AG04449 (cell line): ENCODE measurements at places on chromosomes 3 and 15.

GRCh38 chr3:16174389-16174788, at the start of gene GALNT15:
GALNT15 (plus strand) TSS chr3:16174680; CDS start chr3:16175152, 472 bp downstream.
- DNase-seq = peak; percentile 93

DNA sequence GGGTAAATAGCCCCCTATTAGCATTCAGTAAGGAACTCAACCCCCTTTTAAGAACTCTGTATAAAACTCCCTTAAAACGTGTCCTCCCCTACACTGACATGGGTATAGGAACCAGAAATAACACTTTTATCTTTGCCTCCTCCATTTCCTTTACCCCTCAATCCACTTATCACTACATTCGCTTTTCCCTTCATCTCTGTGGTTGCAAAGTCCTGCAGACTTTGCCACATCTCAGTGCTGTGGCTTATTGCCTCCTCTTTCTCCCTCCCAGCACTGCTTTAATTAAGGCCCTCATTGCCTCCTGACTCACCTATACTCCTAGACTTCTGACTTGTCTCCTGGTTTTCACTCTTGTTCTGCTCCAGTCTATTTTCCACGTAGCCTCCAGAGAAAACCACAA, 94.3 kb upstream of the GADL1 start:
- DNase-seq = no peak

DNA sequence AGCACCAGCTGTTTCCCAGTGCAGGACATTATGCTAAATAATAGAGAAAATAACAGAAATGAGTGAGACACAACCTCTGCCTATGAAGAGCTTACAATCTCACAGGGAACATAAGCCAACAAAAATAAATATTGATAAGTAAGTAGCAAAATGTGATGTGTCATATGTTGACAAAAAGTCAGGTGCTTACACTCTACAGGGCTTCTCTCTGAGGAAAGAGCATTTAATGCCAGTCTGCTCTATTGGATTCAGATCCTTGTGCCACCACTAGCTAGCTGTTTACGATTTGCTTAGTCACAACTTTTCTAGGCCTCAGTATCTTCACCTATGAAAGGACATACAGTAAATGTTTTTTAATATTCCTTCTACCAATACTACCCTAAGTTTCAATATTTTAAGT, 500.9 kb upstream of the NAALADL2 start:
- DNase-seq = no peak

DNA sequence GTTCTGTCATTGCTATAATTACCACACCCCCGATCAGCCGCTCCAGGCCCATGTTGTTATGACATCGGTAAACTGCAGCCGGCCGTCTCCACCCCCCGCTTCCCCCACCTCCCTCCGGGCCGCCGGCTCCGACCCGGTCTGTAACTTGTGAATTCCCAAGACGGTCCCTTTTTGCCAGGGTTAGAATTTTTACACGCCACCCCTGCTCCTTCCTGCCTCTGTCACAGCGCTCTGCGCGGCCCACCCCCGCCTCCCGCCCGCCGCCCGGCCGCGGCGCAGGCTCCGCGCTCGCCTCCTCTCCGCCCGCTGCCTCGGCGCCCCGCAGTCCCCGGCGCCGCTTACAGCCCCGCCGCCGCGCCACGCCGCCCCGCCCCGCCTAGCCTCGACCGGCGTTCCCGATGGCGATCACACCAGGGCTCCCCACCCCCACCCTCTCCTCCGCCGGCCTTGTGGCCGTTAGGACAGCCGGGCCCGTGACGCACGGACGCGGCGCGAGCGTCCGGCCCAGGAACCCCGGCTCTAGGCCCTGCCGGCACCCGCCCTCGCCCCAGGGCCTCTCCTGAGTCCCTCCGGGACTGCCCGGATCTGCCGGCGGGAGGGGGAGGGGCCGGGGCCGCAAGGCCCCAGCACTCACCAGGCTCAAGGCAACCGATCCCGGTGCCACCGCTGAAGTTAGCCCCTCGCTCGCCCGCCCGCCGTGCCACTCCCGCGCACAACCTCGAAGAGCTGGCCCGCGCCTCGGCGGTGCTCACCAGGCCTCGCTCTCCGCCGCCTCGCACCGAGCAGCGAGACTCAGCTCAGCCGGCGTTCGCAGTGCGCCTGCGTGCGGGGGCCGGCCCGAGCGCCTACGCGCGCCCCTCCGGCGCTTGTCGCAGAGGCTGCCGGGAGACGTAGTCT, at the start of gene KPNA1:
TSS of gene KPNA1 (minus strand) at position 817 of the 897 bp plus-strand sequence. CDS start 18,374 bp downstream, outside the sequence.
- no peak for DNase-seq

GRCh38 chr3:70264122-70264780, 48.2 kb downstream of the MDFIC2 start:
- DNase-seq = no peak

GRCh38 chr3:172675441-172676193, 35.2 kb downstream of the NCEH1 start:
- no peak for DNase-seq

DNA sequence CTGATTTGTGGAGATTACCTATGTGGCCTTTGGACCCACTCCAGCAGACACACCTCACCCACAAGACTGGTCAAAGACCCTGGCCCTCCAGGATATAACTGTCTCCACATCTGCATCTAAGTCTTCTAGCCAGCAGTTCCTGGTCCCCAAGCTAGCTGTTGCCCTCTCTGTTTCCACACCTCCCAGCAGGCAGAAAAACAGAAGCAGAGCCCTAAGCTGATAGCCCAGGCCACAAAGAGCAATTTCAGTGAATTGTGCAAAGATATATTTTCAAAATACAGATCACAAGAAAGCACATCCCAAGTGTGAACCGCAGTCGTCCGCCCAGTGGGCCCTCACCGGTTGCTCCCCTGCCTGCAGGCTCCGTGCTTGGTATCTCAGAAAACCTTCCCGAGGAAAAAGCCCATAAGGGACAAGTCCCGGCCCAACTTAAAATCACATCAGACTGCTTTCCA, 2.6 kb downstream of the TNIK start:
- no peak for DNase-seq

DNA sequence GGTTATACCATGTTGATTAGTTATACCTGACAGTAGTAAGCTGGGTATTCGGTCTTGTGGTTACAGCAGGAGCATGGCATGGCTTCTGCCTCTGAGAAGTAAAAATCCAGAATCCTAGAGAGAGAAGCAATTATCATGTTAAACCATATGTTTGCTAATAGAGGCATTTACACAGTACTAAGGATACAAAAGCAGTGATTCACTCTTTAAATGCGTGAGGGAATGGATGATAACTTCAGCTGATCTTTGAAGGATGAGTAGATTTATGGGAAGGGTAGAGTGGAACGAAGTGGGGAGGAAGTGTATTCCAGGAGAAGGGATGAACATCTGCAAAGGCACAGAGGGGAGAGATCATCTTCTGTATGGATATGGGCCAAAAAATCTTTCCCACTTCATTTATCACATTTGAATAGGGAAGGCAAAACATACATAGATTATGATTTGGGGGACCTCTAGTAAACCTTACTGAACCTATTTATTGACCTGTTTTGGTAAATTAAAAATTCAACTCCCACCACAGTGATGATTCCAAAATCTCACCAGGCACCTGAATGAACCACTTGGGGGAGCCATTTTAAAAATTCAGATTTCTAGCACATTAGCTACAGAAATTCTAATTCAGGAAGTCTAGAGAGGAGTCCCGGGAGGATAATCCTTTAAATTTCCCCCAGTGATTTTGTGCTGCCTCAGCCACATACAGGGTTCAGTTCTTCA, 35.1 kb downstream of the IGSF10 start:
- DNase-seq = no peak

DNA sequence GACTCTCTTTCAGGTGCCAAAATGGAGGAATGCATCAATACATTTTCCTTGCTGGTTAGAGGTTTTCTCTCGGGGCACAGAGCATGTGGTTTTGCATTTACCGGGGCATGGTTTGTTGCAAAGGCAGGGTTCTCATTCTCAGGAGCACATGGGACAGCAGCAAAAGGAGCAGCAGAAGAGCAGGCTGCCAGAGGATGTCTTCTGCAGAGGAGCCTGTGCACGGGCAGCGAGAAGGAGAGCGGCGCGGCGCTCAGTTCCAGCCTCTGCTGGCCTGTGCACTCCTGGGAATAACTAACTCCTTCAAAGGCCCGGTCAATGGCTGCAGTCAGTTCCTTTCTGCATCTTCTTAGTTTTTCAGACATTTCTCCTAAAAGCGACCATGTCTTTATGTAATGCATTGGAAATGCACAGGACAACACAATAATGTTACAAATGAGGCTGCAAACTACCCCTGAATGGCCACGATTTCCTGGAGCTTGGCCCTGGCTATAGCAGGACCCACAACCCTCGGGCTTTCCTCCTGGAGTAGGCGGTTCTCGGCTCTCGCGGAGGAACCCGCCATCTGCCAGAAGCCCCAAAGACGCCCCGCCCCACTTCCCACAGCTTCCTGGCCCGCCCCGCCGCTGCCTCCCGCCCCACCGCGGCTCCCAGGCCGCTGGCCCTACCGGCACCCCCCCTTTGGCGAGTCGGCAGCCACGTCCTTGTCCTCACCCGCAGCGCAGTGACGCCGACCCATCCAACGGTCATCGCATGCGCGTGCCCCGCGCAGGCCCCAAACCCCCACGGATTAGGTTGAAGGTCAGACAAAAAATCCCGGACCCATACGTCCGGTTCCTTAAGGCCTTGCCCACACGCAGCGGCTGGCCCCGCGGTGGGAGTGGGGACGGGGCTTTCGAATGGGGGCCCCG, at the start of gene C3orf62:
TSS of gene C3orf62 (minus strand) at position 758 of the 908 bp plus-strand sequence. CDS start at position 398, 360 bp downstream.
- DNase-seq = no peak

GRCh38 chr3:120404876-120405275, 45.9 kb downstream of the FSTL1 start:
- no peak for DNase-seq

- peak; percentile 52 for DNase-seq
These were observed 25.5 kb downstream of the ASB7 start for GRCh38 chr15:100627789-100628395.

GRCh38 chr3:126309165-126309564, 48.0 kb downstream of the KLF15 start:
- no peak for DNase-seq

GRCh38 chr3:138032567-138032966, 22.6 kb downstream of the CLDN18 start:
- DNase-seq = no peak

DNA sequence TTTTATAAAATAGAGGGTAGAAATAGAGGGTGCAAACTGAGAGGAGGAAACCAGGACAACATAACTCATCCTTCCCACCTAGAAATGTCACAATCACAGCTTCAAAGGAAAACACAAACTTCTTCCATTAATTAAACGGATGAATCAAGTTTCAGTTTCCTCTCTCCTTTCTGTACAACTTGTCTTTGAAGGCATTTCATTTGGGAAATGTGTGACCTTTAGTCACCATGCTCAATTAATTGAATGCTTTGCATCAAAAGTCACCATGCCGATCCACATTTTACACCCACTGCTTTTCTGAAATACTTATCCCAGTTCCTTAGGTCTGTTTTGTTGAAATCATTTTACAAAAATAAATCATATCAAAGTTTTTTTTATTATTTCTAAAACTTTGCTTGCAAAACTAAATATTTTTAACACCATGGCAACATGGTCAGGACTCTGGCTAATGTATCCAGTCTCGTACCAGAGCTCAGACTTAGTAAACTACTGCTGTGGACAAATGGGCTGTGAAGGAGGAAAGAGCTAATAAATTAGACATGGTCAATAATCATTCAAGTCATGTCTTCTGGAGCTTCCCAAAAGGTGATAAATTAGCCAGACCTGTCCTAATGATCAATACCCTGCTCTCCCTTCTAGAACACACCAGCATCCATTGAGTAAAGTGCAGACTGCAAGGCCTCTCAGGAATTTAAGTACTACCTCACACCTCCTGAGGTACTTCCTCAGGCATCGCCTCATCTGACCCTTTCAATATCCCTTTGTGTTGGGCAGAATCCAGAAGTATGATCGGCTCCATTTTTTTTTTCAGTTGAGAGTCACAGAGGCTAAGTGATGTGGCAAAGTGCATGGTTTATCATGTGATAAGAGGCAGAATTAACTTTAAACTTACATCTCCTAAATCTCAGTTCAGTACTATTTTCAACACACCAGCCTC, 161.3 kb downstream of the GREM1 start:
- DNase-seq = no peak

GRCh38 chr3:188889054-188889491, 282.7 kb upstream of the TPRG1 start:
- no peak for DNase-seq

DNA sequence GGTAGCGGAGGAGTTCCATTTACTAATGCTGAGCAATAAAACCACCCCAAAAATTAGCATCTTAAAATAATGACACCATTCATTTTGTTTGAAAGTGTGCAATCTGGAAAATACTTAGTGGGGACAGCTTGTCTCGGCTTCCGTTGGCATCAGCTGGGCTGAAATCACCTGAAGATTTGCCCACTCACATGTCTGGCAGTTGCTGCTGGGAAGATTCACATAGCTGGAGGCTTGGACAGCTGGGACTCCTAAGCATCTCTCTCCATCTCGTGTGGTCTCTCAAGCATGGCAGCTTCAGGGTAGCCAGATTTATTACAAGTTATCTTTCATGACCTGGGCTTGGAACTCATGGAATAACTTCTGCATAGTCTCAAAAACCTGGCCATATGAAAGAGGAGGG, 38.4 kb upstream of the BFSP2 start:
- DNase-seq = no peak

DNA sequence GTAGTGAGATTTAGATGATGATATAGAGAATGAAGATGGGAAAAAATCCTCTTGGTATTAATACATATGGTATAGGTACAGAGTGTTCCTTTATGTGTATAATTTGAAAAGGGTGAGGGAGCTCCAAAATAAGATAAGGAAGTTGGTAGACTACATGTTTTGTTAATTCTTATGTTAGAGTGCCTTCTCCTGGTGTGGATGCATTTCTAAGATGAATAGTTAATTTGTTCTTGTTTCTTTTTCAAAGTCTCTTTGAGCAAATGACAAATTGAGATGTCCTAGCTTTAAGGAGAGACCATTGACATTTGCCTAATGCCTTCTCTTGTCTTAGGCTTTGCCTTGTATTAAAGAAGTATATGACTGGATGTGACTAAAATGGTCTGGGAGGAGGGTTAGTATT, 34.1 kb downstream of the AKAP13 start:
- no peak for DNase-seq

- no peak for DNase-seq
These were observed 55.0 kb downstream of the ZDHHC19 start for GRCh38 chr3:196156160-196156559.

GRCh38 chr3:18153571-18154173, 271.5 kb downstream of the SATB1 start:
- DNase-seq = peak; percentile 31

DNA sequence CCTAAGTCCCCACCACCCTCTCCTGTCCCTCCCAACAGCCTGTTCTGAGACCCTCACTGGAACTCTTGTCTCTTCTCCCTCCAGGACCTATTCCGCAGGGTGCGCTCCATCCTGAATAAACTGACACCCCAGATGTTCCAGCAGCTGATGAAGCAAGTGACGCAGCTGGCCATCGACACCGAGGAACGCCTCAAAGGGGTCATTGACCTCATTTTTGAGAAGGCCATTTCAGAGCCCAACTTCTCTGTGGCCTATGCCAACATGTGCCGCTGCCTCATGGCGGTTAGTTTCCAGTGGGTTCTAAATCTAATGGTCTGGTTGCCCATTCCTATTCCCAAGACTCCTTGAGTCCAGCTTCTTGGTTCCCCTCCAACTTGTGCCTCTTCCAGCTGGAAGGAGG, 9.3 kb downstream of the EIF4G1 start:
- no peak for DNase-seq

GRCh38 chr3:23055733-23056376, 147.3 kb upstream of the UBE2E2 start:
- DNase-seq = peak; percentile 50

GRCh38 chr15:67043939-67044771, 21.2 kb upstream of the SMAD3 start:
- no peak for DNase-seq

GRCh38 chr3:149095487-149095886, 9.2 kb upstream of the HLTF start:
- DNase-seq = no peak

GRCh38 chr3:28089527-28089897, 151.9 kb upstream of the CMC1 start:
- no peak for DNase-seq

- DNase-seq = peak; percentile 41
These were observed 656.8 kb upstream of the NECTIN3 start for GRCh38 chr3:110414855-110415254.
